ENCODE measurements at places on chromosomes 7 and 10.

DNA sequence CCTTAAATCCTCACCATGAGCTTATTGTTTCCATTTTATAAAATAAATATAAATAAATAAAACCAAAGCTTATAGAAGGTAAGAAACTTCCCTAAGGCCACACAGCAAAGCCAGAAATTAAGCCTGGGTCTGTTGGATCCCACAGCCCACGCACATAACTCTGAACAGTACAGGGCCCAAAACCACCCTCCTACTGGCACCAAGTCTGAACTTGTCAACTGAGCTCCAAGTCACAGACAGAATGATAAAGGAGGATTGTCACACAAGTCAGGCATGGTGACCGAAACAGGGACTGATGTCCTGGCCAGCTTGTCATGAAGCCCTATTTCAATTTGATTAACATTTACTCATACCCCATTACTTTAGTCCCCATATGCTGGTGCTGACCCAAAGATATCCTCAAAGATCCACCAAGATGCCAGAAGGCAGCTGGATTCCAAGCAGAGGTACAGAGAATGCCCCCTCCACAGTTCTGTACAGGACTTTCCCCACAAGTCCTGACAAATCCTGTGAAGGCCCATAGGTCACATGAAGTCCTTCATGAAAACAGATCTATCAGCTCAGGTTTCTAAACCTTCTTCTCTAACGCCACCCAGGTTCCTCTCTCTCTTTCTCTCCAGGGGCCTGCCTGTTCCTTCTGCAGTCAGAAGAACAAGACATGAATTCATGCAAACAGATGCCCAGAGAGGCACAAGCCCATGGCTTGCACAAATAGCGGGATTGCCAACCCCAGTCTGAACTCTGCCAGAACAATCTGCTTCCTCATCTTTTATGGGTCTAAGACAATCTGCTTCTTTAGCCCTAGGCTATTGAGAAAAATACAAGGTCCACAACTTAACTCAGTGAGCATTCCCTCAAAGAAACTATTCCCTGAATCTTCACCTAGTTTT lies 60.9 kb downstream of the GLI3 start:
- no peak for DNase-seq

DNA sequence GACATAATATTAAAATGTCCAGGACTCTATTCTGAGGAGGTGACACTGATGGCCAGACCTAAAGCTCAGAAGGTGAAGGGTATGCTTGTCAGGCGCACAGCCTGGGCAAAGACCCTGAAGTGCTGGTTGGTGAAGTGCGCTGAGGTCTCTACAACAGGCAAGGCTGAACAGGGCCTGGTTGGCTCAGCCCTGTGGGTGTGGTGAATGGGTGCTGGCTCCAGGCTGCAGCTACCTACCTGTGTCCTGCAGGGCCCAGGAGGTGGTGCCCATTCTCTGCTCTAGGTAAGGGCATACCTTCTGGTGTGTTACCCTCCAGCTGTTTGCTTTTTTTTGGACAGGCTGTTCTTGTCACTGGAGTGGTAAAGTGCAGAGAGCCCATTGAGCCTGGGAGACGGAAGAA lies 85.1 kb downstream of the RAMP3 start:
- DNase-seq = no peak

DNA sequence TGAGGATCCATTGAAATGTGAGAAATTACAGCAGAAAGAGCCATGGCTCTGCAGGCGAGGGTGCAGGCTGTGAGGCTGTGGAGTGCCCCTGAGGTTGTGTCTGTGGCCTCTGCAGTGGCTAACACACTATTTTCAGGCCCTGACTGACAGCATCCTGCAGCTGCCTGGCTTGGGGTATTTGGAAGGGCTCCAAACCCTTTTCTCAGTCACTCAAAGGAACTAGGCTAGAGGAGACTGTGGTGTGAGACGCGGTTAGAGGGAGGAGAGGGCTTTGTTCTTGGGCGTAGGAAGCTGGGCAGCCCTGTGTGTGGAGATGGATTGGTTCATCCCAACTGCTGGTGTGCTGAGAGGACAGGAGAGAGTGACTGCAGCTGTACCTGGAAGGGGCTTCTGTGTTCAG lies 134.9 kb downstream of the RAMP3 start:
- DNase-seq = no peak

- no peak for DNase-seq
Measured at GRCh38 chr7:4845740-4846142, 16.1 kb downstream of the PAPOLB start.

GRCh38 chr10:58700591-58700990 lies 187.9 kb downstream of the BICC1 start:
- DNase-seq = no peak

GRCh38 chr10:84534168-84534567 lies 205.8 kb downstream of the CCSER2 start:
- no peak for DNase-seq

DNA sequence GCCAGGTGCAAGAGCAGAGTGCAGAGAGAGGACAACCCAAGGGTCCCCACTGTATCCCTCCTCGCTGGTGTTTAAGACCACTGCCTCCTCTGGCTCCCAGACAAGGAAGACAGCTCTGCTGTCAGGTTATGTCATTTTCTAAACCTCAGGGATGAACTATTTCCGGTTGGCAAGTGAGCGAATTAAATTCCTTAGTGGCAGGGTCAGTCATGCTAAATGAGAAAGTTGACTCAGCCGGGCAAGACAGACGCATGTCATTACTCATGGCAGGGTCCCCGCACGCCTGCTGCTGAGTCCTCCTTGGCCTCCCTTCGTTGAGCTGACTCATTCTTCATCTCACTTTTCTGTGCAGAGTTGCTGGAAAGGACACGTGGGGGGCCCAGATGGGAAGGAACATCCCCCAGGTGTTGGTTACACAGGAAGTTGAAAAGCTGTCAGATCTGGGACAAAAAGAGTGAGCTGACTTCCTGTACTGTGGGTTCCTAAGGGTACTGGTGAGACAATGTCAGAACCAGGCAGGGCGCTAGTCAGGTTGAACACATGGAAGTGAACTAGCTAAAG lies 47.1 kb upstream of the UCN3 start:
- DNase-seq = no peak

GRCh38 chr10:26805567-26806245 lies 55.1 kb downstream of the ABI1 start:
- no peak for DNase-seq

DNA sequence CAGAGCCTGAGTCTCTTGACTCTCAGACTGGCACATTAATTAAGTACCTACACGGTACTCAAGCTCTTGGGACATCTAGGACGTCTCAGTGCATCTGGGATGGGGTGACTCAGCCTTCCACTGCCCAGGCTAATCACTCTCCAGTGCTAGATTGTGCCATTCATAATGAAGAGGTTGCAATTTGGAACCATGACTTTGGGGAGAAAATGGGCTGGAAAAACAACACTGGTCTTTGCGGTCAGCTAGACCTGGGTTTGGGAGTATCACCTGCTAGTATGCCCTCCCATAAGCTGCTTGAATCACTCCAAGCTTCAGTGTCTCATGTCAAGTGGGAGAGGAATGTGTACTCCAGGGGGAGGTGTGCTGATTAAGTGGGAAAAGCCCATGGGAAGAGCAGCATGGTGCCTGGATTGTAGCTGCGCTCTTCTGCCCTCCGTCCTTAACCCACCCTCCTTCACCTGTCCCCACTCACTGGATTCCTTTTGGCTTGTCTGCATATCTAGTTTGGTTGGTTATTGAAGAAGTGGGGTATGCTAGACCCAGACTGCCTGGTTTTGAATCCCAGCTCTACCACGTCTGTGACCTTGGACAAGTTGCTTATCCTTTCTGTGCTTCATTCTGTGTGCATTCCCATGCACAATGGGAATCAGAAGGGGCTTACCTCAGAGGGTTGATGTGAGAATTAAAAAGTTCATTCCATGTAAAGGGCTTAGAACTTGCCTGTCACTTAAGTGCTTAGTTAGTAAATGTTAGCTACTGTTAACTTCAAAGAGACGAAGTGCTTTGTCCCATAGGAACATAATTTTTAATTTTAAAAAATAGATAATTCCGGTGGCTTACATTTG lies 3.8 kb downstream of the NFE2L3 start:
- DNase-seq = no peak

GRCh38 chr7:93651603-93652159 lies 77.2 kb upstream of the CALCR start:
- no peak for DNase-seq

DNA sequence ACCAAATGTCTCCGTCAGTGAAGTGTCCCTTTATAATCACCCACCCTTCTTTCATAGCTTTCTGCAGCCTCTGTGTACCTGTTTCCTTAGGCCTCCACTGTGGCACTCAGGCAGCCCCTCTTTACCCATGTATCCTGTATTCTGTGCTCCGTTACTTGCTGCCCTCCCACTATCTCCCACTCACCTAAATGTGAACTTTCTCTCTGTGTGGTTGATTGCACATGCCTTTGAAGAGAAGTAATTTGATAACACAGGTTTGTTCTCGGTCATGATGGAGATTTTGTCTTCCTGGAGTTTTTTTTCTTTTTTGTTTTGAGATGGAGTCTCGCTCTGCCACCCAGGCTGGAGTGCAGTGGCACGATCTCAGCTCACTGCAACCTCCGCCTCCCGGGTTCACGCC lies 61.5 kb downstream of the REEP3 start:
- no peak for DNase-seq

GRCh38 chr10:70847659-70848360 lies 32.1 kb downstream of the SGPL1 start:
- no peak for DNase-seq

All from GM12878 (cell line).